ENCODE measurements at places on chromosomes 11 and 22. TPM values are rescaled to one million over a fixed set of nuclear protein-coding genes. Genes with fewer than 3 reads are reported as not detected.

HSPB2 gene
- not detected for total RNA-seq

TLCD5 gene
- 6.4 TPM for total RNA-seq

VPS51 gene
- total RNA-seq: 190 TPM

ZBTB44 gene
- total RNA-seq: 25.4 TPM

CALCB gene
- 0.07 TPM for total RNA-seq

PKDREJ gene
- 0.04 TPM for total RNA-seq

MMP7 gene
- total RNA-seq: 0.11 TPM

PGR gene
- total RNA-seq: 0.07 TPM

TUB gene
- total RNA-seq: 1.3 TPM

CAT gene
- total RNA-seq: 58.4 TPM

AMBRA1 gene
- 16.7 TPM for total RNA-seq

ARHGAP8 gene
- 0.07 TPM for total RNA-seq

SLC22A9 gene
- not detected for total RNA-seq

ALG9 gene
- total RNA-seq: 23.3 TPM

TMEM121B gene
- total RNA-seq: 0.04 TPM

MYRF gene
- total RNA-seq: 0.28 TPM

ALX4 gene
- not detected for total RNA-seq

INPP5J gene
- 0.20 TPM for total RNA-seq

MCHR1 gene
- not detected for total RNA-seq

MPZL3 gene
- total RNA-seq: 11.5 TPM

FERMT3 gene
- 109 TPM for total RNA-seq

BRSK2 gene
- total RNA-seq: 0.20 TPM

CSF2RB gene
- total RNA-seq: 8.9 TPM

MS4A3 gene
- total RNA-seq: not detected

RCE1 gene
- 16.9 TPM for total RNA-seq
